ELF-1 (cell line): ENCODE measurements at places on chromosomes 1 and 21.
A peak's percentile ranks its signal among the peaks of the same experiment; 100 is the strongest.

- DNase-seq = peak; percentile 31
Measured at GRCh38 chr1:216034506-216034905, 388.7 kb downstream of the USH2A start.

GRCh38 chr1:51422367-51423072 lies 92.2 kb upstream of the TTC39A start:
- no peak for DNase-seq

DNA sequence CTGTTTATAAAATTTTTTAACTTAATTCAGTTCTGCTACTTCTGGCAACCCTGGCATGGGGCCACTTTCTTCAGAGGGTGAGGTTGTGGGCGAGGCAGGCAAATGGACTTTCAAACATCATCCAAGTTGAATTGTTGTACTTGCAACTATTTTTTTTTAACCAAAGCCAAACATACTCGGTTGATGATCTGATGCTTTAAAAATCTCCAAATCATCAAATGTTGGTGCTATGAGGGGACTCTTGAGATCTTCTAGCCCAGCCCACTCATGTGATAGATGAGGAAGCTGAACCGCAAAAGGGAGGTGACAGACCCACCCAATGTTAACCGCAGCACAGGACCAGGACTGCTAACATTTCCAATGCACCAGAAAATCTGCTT lies 6.7 kb downstream of the SLC1A7 start:
- DNase-seq = no peak

DNA sequence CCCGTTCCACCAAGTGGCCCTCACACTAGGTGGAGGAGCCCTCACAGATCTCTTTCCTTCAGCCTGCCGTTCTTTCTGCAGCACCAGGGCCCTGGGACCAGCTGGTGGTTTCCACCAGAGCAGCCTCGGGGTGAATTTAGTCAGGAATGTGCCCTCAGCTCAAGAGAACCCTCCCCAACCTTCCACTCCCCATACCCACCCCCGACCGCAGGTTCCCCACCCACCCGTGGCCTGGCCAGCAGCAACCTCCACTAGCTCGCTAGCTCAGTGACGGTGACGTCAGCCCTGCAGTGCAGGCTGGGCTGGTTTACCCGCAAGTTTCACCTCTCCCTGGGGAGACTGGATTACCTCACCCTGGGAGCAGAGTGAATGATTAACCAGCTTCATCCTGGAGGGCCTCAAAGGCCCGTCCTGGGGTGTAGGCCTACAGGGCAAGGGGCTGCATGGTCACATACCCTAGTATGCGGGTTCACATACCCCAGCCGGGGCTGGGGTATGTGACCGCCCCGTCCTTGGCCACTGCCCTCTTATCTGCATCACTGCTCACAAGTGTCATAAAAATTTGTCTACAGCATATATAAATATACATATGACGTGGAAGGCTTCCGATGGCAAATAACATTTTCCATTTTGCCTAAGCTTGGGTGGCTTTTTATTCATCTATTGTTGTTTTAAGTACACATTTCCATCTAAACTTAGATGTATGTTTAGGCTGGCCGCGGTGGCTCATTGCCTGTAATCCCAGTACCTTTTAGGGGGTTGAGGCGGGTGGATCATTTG lies 24.5 kb downstream of the ELF3 start:
- DNase-seq = peak; percentile 83
